ENCODE measurements at places on chromosomes 5 and 9.

DNA sequence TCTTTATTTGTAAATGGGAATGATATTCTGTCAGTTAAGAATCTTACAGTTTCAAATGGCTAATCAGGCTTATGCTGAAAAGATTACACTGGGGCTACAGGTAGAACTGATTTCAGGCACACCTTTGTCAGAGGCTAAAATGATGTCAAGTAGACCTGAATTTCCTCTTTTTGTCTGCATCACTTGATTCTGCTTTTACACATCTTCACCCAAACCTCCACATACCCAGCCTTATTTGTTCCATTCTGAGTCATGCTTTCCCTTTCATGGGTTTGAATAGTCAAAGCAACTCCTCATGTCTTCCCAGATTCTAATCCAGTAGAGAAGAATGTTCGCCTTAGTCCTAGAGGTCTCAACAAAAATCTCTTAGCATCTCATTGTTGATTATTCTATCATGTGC, 156.4 kb downstream of the CWC27 start:
- DNase-seq: no peak

GRCh38 chr5:58501778-58502417, 10.7 kb downstream of the GAPT start:
- no peak for DNase-seq

DNA sequence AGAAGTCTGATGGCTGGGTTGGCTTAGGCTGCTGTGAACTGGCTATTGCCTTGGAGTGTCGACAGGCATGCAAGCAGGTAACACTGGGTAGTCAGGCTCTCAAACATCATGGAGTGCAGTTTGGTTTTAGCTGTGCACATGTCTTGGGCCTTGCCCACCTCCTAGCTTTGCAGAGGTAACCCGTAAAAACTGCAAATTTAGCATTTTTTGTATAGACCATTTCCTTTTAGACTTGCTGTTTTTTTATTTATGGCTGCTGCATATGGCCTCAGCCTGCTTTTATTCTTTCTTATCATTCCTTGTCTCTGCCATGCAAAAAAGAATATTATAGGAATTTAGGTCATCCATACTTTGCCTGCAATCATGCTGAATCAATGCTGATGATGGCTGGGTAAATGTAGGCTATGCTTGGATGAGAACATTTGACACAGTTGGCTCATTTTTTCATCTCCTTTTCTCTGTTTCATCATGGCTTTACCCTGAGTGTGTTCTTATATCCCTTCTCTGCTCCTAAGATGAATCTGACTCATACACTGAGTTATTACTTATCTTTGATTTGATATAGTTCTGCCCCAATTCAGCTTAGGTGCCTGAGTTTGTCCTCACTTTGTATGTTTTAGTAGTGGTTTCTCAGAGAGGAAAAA, 27.2 kb downstream of the RECK start:
- DNase-seq: no peak

- no peak for DNase-seq
Observed at GRCh38 chr9:129191234-129191633, 13.2 kb upstream of the IER5L start.

GRCh38 chr9:136538599-136539426, 7.0 kb downstream of the NOTCH1 start:
- DNase-seq: no peak

DNA sequence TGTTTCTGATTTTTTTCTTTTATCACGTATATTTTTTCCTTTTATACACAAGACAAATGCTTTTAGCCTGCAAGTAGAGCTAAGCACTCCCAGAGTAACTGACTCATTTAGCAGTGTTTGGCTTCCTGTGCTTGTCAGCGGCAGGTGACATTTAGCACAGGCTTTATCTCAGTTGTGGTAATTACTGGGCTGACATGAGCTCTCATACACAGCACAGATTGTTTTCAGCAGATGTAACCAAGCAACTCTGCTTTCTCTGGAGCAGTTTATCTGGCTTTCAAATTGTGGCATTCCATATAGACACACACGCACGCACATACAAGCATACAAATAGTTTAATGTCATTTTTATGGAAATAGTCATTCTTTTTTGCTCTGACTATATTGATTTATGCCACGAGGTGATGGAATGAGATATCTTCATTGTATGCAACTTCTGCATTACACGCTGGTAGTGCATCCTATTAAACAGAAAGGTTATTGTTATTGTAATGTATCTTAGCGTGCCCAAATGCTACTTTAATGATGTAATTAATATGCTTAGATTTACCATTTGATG, 379.0 kb upstream of the GRAMD2B start:
- DNase-seq: peak; percentile 17

GRCh38 chr5:115458416-115458815, 86.2 kb downstream of the FEM1C start:
- DNase-seq: no peak

DNA sequence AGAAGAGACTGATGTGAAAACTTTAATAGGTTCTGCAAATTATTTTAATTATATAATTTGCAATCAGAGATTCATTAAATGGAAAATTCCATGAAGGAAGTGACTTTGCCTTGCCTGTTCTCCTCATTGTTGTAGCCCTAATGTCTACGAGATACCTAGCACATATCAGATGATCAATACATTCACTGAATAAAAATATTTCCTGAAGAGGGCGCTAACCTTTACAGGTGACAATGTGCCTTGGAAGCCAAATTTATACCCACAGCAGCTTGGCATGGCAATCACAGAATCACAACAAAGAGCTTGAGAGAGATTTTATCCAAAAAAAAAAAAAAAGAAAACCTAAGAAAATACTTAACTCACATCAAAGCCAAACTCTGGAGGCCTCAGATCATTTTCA, 17.4 kb downstream of the HAUS6 start:
- DNase-seq: no peak

DNA sequence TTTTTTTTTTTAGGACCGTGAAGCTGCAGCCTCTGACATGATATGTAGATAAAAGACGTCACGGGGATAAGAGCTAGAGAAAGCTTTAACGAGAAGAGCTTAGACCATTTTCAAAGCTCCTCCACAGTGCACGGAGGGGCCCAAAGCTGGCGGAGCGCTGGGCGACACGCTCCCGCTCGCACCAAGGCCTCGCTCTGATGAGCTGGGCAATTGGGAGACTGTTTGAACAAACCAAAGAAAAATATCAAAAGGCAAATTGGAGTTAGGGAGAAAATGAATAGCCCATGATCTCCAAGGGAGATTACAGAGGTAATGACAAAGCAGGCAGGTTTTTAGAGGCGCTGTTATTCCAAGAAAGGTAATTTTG, 179.4 kb downstream of the SREK1 start:
- no peak for DNase-seq

GRCh38 chr5:107500840-107501239, 169.9 kb downstream of the EFNA5 start:
- no peak for DNase-seq

GRCh38 chr5:74502479-74502950, 138.0 kb downstream of the ENC1 start:
- no peak for DNase-seq

DNA sequence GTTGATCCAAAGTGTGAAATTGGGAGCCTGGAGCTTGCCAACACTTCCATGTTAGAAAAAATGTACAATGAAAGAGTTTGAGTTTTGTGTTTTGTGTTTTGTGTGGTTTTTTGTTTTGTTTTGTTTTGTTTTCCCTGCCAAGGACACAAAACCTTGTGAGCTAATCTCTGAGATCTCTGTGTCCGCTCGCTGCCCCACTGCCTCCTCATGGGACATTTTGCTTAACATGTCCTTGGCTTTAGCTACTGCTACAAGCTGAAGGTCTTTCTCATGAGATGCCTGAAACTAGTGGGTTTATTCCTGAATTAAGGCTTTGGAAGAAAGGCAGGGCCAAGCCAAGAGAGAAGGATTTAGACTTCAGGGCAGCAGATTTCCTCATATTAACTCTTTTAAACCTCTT, 7.3 kb upstream of the JAKMIP2 start:
- no peak for DNase-seq

- no peak for DNase-seq
Observed at GRCh38 chr5:15555176-15555575, 55.2 kb downstream of the FBXL7 start.

GRCh38 chr5:141419074-141419880, 1.6 kb upstream of the PCDHGA11 start:
- DNase-seq: no peak

- DNase-seq: no peak
Observed at GRCh38 chr9:71098801-71099200, 22.6 kb downstream of the TRPM3 start.

- DNase-seq: no peak
Observed at GRCh38 chr5:180523629-180524466, 29.7 kb downstream of the CNOT6 start.

- no peak for DNase-seq
Observed at GRCh38 chr9:84436386-84437109, 96.0 kb upstream of the SLC28A3 start.

DNA sequence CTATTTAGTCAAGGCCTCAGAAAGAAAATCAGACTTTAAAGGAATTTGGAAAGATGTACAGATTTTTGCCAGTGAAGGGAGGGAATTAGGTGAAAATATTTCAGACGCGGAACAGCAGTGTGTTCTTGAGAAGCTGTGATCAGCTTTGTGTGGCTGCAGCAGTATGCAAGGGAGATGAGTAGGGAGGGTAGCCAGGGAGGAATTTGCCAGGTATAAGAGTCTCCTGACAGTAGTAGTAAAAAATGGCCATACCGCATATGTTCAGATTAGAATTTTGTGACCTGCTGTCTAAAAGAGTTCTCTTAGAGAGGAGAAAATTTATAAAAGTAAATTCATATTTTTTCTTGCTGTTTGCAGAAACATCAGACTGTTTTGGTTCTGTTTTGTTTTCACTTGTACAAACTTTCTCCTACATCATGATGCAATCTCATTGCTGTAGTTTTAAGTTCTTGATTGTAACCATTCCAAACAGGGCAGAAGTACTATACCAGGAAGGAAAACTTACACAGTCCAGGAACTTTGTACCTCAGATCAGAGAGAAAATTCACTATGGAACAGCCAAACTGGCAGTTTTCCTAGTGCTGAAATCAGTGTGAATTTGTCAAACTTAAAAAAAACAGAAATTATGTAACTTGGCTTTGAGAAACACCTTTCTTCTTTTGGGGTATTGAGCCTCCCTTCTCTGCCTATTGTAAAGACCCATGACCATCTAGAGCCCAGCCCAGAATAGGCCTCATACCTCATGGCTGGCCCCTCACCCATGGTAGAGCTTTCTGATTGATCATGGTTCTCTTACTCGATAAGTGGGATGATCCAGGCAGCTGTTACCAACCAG, 78.4 kb upstream of the NR3C1 start:
- no peak for DNase-seq

GRCh38 chr5:142544946-142545649, 140.8 kb downstream of the FGF1 start:
- DNase-seq: no peak

DNA sequence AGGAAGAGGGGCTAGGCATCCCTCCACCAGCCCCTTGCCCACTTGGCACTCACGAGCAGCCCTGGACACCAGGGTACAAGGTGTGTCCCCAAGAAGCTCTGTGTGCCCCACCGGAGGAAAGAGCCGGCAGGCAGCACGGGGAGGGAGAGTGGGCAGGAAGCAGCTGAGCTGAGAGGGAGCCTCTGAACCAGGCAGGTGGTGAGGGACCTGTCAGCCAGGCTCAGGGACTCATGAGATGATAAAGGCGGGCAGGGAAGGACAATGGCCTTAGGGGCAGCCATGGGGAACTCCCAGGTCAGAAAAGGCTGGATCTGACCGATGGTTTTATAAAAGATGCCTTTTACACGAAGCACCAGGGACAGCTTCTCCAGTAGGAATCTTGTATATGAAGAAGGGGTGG, 112.0 kb downstream of the VAV2 start:
- DNase-seq: no peak

DNA sequence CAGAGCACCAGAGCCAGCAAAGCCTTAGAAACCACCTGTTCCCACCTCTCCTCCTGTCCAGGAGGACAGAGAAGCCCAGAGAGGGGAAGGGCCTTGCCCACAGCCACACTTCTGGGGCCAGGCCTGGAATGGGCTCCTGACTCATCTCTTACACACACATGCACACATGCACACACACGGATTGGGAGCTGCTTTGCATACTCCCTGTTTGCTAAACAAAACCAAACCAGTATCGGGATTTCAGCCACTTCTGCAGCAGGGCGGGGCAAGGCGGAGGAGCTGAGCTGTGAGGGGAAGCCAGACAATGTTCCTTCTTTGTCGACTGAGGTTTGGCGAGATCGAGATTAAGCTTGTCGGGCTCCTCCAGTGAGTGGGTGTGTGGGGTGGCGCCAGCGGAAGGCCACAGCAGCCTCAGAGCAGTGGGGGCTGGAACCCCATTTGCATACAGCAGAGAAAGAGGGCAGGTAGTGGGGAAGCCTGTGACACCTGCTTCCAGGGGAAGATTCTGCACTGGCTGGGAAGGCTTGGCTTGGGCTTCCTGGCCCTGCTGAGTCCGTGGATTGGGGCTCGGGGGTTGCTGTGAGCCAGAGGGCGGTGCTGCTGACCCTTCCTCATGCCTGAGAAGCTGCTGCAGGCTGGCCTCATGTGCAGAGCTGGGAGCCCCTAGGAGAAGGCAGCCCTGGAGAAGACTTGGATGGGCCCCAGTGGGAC, 16.1 kb downstream of the GFI1B start:
- no peak for DNase-seq

- no peak for DNase-seq
Observed at GRCh38 chr5:6703806-6704205, 9.4 kb upstream of the TENT4A start.

- DNase-seq: no peak
Observed at GRCh38 chr9:124139001-124139400, 118.7 kb upstream of the NEK6 start.
